SJSA1 (cell line): ENCODE measurements at places on chromosomes 1 and 21. TPM values are rescaled to one million over a fixed set of nuclear protein-coding genes. Genes with fewer than 3 reads are reported as not detected.
A peak's percentile ranks its signal among the peaks of the same experiment; 100 is the strongest.

NUP210L gene
- not detected in 2 replicates for total RNA-seq

ESPN gene
- total RNA-seq = not detected in 2 replicates

DNA sequence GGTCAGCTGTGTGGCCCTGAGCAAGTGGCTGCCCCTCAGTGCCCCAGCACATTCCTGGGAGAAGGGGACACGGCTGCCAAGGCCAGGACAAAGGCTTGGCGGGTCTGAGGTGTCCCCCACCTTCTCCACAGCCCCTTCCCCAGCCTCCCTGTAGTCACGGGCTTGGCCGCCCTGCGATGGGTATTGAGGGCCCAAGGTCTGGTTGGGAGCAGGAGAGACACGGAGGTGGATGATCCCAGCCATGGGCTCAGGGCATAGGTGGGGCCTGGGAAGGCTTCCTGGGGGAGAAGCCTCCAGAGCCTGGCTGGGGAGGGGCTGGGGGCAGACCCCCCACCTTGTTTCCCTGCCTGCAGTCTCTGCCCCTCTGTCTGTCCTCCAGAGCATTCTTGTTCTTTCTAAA is 27.0 kb downstream of the TTC39A start:
- no peak for DNase-seq

- DNase-seq = peak; percentile 37
These were observed 59.4 kb downstream of the NRIP1 start for GRCh38 chr21:15005391-15005790.

DNA sequence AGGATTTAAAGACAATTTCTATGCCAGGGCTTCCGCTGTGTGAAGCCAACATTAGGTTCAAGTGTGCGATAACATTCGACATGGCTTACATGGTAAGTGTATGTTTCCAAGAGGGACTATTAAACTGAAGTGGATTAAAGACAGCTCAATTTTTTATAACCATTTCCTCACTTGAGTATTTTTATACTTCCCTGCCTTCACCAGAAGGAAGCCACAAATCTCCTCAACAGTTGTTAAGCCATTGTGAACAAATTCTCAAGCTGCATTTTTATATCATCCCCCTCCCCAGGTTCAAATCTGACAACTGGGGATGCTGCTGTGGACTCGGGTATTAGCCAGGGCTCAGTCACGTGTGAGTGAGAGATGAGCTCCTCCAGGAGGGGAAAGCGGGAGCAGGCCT is 116.3 kb downstream of the RHOU start:
- DNase-seq = no peak

DNA sequence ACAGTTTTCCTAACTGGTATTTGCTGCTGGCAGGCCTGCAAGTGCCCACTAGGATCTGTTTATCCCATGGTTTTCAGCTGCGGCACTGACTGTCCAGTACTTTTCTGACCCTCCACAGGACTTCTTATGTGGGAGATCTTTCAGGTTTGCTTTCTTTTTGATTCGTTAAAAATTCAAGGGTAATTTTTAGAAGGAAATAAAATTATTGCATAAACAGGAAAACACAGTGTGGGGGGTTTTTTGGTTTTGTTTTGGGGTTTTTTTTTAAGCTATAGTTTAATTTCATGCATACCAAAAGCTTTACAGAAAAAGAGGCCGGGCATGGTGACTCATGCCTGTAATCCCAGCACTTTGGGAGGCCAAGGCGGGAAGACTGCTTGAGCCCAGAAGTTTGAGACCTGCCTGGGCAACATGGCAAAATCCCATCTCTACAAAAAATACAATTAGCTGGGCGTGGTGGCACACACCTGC is 3.6 kb downstream of the NIBAN1 start:
- DNase-seq = peak; percentile 80

DNA sequence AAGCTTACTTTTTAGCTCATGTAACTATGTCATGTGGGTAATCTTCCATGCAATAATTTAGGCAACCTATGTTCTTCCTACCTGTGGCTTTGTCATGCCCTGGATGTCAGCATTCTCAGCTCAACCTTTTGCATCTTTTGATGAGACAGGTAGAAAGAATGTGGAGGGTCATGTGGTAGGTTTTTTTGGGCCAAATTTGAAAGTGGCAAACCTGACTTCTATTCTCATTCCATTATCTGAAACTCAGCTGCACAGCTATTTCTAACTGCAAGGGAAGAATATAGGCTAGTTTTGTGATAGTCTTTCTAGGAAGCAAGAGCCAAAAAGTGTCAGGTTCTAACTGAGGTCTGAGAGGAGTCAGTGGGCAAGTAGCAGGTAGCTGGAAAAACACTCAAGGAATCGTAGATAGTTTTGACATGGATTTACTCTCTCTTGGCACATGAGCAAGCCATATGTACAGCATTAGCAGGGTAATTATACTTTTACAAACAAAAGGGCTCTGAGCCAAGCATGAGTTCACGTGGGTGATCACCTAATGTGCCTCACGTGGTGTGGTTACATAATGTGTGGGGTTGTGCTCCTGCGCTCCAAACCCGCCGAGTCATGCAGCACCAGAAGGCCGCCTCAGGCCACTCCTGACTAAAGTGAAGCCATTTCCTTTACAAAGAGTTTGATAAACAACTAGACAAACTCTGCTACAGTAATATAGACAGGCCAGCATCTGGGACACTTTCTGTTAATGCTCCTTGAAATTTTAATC is 1013.8 kb downstream of the PLA2G4A start:
- DNase-seq = no peak
